Thymus (tissue), 14 donors: ENCODE measurements at places on chromosomes 7 and 10.

DNA sequence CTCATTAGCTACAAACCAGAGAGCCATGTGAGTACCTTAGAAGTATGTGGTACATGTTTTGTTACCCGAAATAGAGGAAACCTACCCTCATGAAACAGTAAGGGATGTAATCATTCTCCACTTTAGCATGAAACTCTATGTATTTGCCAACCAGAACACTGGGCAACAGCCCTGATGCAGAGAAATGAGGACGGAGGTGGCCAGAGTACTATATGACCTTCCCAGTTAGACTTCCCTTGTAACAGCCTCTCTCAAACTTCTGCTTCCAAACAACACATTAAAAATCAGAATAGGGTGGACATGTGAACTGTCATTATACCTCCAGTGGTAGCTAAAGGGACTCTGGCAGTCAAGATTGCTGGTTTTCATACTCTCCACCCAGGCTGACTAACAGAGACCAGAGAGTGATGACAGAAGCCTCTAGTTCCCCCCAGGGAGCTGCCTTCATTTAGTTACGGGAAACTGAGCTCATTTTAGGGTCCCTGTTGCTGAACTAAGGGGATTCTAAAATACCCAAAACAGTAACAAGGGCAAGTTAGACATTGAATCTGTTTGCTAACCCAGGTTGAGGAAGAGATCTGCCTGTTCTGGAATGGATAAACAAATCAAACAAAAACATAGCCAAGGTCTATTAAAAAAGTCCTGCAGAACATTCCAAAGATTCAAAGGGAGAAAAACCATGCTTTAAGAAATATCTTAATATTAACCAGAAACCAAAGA is 83.1 kb downstream of the VPS41 start:
- no peak for DNase-seq

DNA sequence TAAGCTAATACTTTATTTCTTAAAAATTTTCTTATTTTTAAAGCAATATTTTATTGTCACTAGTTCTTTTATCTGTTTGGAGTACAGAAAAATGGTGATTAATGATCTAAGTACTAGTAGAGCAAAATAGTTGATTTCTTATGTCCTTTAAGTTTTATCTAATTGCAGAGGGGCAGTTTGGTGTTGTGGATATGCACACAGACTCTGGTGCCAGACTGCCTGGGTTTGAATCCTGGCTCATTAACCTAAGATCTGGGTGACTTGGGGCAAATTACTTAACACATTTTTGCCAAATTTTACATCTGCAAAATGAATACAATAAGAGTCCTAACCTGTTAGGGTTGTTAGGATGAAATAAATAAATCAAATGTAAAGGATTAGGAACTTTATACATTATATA is 10.7 kb upstream of the PRPS1L1 start:
- DNase-seq, result no peak

GRCh38 chr10:789831-790701 is 100.6 kb upstream of the DIP2C start:
- DNase-seq, result no peak

DNA sequence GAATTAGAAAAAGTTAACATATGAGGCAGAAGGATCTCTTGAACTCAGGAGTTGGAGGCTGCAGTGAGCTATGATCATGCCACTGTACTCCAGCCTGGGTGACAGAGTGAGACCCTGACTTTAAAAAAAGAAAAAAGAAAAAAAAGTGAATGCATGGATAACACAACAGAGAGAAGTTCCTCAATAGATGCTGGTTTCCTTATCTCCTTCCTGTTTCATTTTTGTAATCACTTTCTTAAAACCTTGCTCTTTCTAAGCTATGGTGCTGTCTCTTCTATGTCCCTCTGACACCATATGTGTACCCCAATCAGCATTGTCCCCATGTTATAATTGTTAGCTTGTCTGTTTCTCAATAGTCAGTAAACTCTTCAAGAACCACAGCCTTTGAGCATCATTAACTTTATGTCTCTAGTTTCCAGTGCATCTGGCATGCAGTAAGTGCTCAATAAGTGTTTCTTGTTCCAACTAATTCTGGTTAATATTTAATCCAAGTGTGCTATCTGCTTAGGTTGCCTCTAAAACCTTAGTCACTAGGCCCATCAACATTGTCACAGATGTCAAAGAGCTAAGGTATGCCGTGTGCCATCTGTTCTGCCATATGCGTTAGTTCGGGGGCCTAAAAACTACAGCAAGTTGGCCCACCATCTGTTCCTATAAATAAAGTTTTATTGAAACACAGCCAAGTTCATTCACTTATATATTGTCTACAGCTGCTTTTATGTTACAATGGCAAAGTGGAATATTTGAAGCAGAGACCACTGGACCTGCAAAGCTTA is 36.2 kb downstream of the MPP7 start:
- no peak for DNase-seq

DNA sequence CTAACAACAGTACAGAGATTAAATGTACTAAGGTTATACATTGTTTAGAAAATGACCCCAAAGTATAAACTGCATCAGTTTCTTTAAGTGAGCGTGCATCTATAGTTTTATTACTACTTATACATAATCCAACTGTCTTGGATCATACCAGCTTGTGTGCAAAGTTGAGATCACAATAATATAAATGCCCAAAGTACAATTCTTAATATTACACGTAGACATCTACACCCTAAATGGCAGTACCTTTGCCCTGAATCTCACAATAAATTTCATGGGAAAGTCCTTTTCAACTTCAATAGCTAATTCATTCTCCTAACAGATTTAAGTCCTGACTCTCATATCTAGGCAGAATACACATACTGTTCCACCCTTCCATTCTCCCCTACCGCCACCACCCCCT is 11.8 kb downstream of the SCIN start:
- DNase-seq, result no peak

DNA sequence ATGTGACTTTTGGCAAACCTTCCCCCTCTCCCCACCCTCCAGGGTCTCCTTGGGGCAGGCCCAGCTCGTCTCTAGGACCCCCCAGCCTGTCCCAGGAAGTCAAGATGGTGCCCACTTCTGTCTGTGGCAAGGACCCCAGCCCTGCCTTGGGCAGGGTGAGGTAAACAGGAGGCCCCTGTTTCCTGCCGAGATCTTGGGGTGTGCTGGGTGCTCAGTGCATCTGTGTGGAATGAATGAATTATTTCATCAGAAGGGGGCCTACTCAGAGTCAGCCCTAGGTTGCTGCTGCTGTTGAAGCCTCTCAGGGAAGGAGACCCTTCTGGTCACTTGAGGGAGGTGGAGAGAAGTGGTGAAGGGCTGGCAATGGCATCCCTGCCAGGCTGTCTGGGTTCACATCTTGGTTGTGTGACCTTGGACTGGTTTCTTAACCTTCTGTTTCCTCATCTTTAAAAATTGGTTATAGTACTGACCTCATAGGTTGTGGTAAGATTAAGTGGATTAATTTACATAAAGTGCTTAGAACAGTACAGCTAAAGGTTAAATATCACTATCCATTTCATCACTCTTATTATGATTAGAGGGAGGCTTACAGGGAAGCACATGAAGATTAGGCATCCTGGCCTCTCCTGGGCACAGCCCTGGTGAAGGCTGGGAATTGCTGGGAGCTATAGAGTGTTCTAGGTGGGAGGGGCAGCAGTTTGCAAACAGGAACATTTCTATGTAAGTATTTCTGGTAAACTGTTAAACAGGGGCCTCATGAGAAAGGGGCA is 67.7 kb downstream of the ZMIZ1 start:
- DNase-seq, result no peak

DNA sequence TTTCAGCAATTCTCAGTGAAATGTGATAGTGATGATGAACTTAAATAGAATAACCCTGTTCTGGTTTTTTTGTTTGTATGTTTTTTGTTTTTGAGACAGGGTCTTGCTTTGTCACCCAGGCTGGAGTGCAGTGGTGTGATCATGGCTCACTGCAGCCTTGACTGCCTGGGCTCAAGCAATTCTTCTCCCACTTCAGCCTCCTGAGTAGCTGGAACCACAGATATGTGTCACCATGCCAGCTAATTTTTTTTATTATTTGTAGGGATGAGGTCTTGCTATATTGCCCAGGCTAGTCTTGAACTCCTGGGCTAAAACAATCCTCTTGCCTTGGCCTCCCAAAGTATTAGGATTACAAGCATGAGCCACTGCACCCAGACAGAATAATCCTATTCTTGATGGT is 14.3 kb upstream of the COL17A1 start:
- DNase-seq, result no peak

DNA sequence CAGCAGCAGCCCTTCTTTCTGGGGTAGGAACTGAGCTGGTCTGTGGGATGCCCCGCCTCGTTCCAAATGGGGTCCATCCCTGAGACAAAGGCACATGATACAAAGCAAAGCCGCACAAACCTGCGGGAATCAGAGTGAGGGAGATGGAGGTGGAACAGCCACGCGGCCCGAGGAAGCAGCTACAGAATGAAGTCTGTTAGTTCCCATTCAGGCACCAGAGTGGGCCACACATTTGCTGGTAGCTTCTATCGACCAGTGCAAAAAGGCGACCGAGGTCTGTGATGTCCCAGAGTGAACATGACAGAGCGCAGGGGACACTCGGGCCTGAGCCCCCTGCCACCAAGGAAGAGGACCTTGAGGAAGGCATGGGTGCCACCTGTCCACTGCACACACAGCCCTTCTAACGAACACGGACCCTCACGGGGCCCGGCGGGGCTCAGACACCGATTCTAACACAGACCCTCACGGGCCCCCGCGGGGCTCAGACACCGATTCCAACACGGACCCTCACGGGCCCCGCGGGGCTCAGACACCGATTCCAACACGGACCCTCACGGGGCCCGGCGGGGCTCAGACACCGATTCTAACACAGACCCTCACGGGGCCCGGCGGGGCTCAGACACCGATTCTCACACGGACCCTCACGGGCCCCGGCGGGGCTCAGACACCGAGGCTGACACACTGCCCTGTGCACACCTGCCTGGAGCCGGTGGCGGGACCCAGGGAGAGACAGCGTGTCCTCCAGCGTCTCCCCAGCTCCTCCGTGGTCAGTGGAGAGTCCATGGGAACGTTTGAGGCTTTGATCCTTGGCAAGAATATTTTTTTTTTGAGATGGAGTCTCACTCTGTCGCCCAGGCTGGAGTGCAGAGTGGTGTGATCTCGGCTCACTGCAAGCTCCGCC is 32.8 kb upstream of the FAM20C start:
- no peak for DNase-seq

DNA sequence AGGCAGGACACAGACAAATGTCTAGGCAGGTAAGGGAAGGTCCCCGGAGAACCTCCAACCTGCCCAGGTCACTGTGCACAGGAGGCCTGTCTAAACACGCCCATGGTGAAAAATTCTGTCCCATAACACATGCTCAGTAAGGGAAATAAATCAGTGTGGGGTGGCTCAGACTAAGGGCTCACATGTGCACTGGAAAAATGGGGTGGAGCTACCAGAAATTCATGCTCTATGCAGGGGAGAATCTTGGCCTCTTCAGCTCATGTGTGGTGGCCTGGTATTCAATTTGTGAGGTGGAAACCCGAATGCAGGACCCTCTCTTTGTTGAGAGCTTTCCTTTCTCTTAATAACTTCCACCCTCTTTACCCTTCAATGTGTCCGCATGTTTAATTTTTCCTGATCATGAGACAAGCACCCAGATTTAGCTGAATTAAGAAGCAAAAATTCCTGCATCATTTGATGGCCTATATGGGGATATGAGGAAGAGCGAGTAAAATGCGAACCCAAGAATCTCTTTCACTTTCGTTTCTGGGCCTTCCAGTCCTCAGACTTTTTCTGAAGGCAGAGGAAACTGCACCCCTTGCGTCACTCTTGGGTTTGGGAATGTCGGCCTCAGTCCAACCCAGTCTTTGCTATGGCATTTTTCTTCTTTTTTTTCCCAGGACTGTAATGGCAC is 163.2 kb downstream of the DGKB start:
- no peak for DNase-seq

- no peak for DNase-seq
Observed at GRCh38 chr10:22690614-22691431, 23.6 kb downstream of the PIP4K2A start.

DNA sequence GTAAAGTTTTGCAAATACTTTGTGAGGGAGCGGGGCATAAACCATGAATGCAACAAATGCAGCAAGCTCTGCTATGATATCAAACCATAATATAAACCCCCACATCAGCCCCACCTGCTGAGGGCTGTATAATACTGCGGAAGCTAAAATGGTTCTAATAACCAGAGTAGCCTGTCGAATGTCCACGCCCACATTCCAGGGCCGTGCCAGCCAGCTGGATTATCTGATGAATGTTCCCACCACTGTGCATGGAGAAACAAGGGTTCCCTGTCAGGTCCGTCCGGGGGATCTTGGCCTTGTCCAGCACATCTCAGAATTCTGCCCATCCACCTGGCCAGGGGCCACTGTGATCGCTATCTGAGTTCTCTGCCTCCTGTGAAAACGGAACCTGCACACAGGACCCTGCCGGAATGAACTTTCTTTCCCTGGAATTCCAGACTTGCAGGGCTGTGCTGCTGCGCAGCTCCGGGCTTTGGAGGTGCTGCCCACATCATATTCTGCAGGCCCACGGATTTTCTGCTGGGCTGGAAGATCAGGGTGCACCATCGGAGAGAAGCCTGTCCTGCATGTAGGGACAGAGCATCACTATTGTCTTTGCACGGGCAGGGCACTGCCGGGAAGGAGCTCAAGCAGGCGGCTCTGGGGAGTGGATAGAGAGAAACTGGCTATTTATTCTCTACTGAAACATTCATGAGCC is 77.0 kb upstream of the GNA12 start:
- DNase-seq, result no peak

DNA sequence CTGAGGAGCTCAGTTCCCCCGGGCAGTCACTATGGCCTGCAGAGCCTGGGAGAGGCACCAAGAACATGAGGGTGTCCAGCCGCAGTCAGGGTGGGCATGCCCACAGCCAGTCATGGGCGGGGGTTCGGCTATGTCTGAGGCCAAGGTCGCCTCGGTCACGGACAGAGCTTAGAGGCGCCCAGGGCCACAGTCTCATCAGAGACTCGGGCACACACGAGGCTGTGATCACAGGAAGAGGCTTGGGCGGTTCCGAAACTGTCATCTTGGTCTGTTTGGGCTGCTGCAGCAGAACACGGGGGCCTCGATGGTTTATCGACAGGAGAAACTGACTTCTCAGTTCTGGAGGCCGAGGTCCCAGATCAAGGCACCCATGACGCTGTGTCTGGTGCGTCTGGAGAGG is 9.7 kb downstream of the ADGRA1 start:
- no peak for DNase-seq

DNA sequence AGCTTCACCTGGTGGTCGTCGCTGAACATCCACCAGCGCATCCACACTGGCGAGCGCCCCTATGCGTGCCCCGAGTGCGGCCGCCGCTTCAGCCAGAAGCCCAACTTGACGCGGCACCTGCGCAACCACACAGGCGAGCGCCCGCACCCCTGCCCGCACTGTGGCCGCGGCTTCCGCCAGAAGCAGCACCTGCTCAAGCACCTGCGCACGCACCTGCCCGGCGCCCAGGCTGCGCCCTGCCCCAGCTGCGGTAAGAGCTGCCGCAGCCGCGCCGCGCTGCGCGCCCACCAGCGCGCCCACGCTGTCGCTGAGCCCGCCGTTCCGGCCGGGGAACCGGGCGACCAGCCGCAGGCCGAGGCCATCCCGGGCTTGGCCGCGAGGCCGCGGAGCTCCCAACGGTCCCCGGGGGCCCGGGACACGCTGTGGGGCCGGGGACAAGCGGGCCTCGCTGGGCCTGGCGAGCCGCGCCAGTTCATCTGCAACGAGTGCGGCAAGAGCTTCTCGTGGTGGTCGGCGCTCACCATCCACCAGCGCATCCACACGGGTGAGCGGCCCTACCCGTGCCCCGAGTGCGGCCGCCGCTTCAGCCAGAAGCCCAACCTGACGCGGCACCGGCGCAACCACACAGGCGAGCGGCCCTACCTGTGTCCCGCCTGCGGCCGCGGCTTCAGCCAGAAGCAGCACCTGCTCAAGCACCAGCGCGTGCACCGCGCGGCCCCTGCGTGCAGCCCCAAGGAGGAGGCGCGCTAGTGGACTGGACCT is 18.4 kb downstream of the ZNF775 start:
- no peak for DNase-seq

- no peak for DNase-seq
Observed at GRCh38 chr7:12327922-12328321, 75.7 kb downstream of the VWDE start.
